Retina (tissue), 1 donor: ENCODE measurements at places on chromosomes 6 and 20.

DNA sequence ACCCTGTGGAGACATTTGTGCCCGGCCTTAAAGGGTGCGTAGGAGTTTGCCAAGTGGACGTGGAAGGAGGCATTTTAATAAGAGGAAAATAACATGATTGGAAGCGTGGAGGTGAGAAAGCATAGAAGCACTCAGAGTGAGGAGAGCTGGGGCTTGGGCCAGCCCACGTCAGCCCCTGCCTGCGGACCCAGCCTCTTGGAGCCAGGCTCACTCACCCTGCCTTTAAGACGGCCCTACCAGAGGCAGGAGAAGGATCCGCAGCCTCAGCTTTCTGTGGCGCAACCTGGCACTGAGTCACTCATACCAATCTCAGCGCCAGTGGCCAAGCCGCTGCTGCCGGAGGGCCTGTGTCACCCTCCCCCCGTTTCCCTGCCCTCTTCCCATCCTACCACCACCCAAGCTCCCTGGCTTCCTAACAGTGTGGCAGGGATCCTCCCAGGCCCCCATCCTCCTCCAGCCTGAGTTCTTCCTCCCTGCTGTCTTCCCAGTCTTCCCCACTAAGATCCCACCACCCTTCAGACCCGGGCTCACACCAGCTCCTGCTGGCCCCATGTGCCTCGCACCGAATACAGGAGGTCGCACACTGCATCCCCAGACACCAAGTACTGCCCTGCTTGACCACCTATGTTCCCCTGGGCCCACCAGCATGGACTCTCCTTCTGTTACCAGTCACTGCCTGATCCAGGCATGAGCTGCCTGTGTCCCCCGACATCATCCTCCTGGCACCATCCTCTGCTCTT lies 285.2 kb downstream of the UST start:
- DNase-seq = no peak

DNA sequence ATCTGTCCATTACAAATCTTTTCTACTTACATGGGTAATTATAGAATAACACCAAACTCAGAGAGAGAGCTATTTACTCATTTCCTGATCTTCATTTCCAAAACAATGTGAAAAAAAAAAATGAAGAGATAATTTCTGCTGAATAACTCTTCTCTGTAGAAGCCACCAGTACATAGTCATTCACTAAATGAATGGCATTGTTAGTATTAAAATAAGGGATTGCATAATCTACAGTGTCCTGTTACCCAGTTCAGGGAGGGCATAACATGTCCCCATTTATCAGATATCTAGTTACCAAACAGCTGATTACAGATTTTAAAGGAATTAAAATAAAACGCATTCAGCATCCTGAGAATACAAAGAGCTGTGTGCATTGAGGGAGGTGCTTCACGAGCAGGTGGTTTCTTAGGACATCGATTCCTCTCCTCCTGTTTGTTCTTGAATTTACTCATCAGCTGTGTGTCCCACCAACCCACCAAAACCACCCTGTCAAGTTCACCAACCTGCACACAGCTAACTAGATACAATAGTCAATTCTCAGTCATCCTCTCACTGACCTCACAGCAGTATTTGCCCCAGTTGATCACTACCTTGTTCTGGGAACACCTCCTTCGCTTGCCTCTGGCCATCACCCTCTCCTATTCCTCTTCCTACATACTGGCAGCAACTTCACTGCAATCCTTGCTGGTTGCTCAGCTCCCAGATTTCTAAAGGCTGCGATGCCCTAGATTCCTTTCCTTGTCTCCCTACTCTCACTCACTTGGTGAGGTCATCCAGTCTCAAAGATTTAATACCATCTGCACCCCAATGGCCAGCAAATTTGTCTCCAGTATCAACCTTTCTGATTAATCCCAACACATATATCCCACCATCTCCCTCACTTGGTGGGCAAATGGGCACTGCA lies 18.7 kb downstream of the CNKSR3 start:
- DNase-seq = no peak

DNA sequence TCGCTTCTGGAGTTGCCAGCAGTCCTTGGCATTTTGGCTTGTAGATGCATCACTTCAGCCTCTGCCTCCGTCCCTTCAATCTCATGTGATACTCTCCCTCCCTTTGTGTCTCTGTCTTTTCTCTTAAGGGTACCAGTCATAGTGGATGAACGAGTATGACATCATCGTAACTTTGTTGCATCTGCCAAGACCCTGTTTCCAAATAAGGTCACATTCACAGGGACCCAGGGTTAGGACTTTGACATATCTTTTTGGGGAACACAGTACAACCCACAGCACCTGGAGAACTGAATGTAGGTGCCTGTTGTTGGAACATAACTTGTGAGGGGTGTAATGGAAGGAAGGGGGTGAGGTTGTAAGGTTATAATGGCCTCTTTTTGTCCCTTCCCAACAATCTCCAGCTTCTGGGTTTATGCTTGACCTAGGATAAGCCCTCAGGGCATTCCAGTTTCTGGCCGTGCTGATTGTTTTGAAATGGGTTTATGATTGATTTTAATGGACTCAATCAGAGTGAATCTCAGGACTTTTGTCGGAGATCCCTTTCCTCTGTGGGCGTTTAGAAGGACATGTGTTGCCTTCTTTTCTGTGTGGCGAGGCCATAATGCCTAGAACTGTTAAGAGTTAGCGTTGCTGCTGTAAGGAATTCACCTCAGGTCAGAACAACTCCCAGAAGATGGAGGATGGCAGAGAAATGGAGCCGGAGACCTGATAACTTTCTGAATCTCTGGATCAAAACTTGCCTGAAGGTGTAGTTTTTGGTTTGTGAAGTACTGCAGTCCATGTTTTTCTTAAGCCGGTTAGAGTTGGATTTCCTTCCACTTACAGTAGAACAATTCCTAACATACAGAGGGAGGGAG lies 9.2 kb downstream of the ATRN start:
- no peak for DNase-seq

- peak; percentile 66 for DNase-seq
Measured at GRCh38 chr6:129251669-129252376, 368.9 kb downstream of the LAMA2 start.

GRCh38 chr20:50477239-50477872 lies 32.8 kb upstream of the PTPN1 start:
- DNase-seq = no peak

DNA sequence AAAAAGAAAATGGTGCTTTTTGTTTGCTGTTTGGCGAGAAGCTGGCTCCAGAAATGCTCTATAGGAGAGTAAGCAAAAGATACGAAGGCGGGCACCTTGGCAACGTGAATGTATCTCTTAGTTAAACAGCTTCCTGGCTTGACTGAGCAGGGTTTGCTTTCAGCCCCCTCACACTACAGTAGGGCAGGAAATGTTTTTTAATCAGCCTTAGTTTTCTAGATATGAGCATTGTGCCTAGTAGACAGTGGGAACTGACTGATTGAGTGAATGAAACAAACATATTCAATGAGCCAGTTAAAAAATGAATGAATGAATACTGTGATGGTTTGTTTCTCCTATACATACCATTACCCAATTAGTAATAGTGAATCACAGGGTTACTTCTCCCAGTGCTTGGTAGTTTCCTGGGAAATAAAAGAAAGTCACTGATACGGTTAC lies 19.9 kb downstream of the CAP2 start:
- DNase-seq = no peak

DNA sequence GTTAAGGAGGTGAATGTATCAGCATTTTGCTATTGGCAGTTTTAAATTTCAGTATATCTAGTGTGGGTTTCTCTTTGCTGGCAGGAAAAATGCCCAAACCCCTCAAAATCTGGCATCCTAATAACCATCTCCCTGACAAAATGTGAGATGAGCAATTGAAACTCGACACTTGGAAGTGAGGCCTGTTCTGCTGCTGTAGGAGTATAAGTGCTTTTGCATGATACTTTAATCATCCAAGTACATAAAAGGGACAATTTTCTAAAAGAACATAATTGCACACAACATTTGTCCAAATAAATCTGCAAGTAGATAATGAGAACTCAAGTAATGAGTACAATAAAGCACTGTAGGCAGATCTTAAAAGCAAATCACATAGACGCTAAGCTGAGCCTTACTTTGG lies 36.5 kb downstream of the LAMP5 start:
- DNase-seq = no peak

GRCh38 chr6:160667639-160668481 lies 3.8 kb upstream of the LPA start:
- no peak for DNase-seq

DNA sequence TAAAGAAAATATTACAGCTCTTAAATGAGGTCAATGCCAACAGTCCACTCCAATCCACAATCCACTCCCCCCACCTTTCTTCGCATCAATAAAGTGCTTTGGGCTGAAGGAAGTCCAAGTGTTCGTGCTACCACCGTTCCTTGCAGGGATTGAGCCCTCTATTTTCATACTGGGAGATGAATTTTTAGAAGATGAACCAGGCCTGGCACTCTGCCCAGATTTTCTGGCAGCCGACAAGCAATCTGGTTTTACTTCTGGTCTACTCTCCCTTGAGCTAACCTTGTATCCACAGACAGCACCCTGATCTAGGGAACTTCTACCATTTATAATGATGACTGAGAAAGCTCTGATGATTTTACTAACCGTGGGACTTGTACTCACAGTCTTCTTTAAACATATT lies 72.3 kb downstream of the BTBD9 start:
- DNase-seq = no peak

GRCh38 chr6:40074306-40075055 lies 140.2 kb upstream of the MOCS1 start:
- no peak for DNase-seq

DNA sequence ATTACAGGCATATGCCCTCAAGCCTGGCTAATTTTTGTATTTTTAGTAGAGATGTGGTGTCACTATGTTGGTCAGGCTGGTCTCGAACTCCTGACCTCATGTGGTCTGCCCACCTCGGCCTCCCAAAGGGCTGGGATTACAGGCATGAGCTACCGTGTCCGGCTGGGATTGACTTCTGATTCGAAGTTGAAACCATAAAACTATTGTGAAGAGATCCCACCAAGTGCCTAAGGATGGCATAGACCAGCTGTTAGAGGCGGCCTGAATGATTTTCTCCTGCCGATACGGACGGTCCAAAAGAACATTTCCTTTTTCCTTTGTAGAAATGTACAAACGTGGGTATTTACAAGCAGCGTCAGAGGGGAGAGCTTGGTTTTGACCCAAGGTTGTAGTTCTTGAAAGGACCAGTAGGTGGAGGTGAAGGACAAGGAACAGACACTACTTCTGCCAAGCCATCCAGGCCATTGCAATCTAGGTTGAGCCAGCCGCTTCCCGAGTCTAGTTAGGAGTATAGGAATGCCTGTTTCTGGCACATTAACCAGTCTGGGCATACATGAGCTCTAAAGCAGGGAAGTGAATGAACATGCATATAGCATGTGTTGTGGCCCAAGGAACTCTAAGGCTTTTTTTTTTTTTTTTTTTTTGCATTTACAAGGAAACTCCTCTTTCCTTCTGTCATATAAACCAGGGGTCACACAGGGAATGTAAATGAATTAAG lies 29.0 kb downstream of the MOCS3 start:
- DNase-seq = peak; percentile 84

DNA sequence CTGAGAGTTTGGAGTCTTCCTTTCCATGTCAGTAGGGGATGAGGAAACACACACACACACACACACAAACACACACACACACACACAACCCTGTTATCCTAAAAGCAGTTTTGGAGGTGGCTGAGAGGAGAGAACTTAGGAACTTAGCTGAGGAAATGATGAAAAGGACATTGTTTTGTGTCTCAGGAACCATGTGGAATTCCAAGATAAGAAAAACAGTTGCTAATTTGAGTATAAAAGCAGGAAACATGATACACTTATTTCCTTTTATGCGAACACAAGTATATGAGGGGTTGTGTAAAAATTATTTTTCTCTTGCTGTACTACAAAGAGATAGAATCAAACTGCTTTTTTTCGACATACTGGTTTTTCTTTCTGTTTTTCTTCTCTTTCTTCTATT lies at the start of gene MYCT1:
Gene MYCT1 (plus strand): TSS at position 264 of the 400 bp plus-strand sequence. CDS start 6 bp downstream, at position 270.
- no peak for DNase-seq

- DNase-seq = no peak
Measured at GRCh38 chr6:146851837-146852236, 253.1 kb downstream of the ADGB start.

DNA sequence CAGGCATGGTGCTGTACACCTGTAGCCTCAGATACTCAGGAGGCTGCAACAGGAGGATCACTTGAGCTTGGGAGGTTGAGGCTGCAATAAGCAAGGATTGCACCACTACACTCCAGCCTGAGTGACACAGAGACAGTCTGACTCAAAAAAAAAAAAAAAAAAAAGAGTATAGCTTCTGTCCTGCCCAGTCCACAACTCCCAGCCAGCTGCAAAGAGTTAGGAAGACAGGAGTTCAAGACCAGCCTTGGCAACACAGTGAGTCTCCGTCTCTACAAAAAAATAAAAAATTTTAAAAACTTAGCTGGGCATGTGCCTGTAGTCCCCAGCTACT lies 28.3 kb upstream of the TLDC2 start:
- no peak for DNase-seq

GRCh38 chr20:63161176-63161651 lies 54.7 kb downstream of the YTHDF1 start:
- no peak for DNase-seq

GRCh38 chr20:52622081-52622480 lies 350.1 kb upstream of the TSHZ2 start:
- no peak for DNase-seq

GRCh38 chr6:14969126-14969525 lies 276.7 kb upstream of the JARID2 start:
- DNase-seq = no peak

GRCh38 chr6:1757131-1757530 lies 147.4 kb downstream of the FOXC1 start:
- DNase-seq = no peak

- peak; percentile 69 for DNase-seq
Measured at GRCh38 chr20:57346477-57346876, 4.6 kb upstream of the RAE1 start.

GRCh38 chr6:28809947-28810658 lies 113.7 kb downstream of the TRIM27 start:
- peak; percentile 79 for DNase-seq

- DNase-seq = no peak
Measured at GRCh38 chr6:90820436-90820835, 233.6 kb upstream of the MAP3K7 start.

DNA sequence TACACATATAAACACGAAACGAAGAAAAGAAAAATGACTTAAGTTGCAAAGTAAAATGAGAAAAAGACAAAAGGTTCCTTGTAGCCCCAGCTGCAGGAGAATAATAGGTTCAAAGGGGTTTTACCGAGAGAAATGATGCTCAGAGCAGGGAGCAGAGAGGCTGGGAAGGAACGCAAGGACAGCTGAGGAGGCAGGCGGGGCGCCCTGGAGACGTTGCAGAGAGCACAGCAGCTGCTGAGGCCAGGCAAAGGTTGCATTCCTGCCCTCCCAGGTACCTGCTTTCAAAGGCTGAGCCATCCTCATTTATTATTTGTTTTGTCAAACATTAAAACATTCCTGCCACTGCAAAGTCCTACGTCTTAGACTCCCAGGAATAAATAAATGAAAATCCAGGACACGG lies 16.2 kb upstream of the VAPB start:
- DNase-seq = peak; percentile 6

DNA sequence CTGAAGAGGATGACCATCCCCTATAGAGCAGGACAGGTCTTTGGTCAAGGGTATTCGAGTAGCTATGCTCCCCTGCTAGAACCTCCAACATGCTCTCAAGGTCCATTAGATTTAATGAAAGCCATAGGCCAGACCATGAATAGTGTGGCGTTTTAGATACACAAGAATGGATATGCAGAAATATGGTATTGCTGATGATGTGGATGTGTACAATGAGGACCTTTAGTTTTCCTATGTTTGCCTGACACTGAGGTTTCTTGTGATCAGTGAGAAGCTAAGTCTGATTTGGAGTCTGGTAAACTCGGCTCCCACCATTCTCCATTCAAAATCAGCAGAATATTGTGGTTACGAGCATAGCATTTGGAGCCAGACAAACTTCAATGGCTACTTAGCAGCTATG lies 125.6 kb downstream of the TSHZ2 start:
- no peak for DNase-seq
